ENCODE measurements at places on chromosomes 2 and 18.

DNA sequence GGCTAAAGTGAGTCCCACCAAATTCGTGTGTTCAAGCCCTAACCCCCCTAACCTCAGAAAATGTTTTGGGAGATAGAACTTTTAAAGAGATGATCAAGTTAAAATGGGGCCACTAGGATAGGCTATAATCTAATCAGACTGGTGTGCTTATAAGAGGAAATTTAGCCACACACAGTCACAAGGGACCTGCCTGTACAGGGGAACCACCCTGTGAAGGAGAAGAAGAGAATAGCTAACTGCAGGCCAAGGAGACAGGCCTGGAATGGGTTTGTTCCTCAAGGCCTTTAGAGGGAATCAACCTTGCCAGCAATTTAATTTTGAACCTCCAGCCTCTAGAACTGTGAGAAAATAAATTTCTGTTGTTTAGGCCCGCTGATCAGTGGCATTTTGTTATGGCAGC, 36.0 kb upstream of the TANK start:
- no peak for DNase-seq

DNA sequence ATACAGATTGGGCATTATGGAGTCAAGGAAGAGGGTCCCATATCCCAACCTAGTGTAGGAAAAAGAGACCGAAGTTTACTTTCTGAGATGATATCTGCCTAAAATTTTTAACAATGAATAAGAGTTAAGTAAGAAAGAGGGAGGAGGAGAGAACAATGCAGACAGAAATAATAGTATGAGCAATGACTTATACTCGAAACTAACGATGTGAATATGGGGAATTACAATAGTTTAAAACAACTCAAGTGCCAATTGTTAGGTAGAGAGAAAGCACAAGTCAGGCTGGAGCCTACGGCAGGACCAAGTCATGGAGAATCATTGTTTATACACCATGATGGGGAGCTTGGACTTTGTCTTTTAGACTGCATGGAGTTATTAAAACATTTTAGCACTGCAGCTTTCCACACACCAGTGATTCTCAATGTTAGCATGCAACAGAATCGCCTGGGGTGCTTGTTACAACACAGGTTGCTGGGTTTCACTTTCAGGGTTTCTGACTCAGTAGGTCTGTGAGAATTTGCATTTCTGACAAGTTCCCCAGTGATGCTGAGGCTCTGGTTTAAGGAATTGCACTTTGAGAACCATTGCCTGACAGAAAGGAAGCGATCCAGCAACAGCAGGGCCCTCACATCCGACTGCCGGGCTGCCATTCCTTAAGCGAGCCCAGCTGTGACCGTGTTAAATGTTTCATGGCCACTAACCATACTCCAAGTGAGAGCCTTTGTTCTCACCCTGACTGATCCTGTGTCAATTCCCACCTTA, 511.2 kb downstream of the DCDC2C start:
- DNase-seq, result no peak

- no peak for DNase-seq
These were observed 251.0 kb upstream of the RAB12 start for GRCh38 chr18:8358033-8358765.

DNA sequence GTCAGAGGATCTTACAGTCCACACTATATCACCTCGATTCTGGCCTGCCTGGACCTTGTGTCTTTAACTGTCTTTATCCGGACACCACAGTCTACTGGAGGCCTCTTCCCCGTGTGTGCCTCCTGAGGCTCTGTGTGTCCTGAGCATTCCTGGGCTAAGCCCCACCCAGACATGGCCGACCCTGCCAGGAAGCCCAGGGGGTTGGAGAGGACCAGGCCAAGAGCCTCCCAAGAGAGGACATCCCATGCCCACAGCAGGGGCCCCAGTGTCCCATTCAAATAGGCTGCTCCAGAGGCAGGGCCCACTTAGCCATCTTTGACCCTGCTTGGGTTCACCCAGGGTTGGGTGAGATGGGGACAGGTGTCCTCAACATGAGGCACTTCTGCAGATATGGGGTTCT, 84.7 kb upstream of the OTOS start:
- DNase-seq, result no peak

DNA sequence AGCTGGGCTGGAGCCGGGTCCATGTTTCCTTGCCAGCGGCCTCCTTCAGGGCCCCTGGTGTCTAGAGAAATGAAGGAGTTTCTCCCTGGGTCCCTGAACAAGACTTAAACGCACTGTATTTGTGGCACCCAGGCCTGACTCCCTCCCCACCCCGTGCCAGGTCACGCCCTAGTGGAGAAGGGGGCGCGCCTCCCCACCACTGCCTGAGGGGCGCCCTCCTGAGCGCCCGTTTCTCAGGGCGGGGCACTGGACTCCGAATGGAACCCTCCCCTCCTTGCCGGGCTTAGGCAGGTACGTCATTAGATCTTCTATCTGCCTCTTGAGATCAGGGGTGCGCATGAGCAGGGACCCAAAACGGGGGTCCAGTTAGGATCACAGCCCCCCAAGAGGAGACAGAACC, 16.3 kb downstream of the ODC1 start:
- no peak for DNase-seq

GRCh38 chr2:240567872-240568677, at the start of gene RNPEPL1:
TSS of gene RNPEPL1 (plus strand) at chr2:240568484. CDS start at chr2:240568587, 103 bp downstream.
- DNase-seq, result no peak

GRCh38 chr18:40233931-40234616, 1721.0 kb upstream of the PIK3C3 start:
- no peak for DNase-seq

DNA sequence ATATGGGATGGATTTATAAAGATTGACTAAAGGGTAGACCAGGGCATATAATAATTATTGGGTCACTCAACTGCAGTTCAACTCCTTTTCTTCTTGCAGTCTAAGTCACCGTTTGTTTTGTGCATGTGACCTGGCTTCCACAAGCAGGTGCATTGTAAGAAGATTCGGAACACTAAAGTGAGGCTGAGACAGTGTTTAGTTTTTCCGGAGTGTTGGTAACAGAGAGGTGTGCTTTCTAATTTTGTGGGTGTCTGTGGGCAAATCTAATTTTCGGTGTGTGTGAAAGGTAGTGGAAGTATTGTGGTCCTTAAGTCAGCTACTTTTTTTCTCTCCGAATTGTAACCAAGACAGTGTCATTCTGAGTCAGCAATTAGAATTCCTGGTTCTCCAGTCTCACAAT, 184.5 kb downstream of the CDH19 start:
- DNase-seq, result no peak

DNA sequence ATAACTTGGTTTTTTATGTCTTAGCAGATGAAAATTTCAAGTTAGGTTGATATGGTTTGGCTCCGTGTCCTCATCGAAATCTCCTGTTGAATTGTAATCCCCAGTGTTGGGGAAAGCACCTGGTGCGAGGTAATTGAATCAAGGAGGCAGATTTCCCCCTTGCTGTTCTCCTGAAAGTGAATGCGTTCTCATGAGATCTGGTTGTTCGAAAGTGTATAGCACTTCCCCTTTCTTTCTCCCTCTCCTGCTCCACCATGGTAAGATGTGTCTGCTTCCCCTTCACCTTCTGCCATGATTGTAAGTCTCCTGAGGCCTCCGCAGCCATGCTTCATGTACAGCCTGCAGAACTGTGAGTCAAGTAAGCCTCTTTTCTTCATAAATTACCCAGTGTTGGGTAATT, 242.1 kb upstream of the TNP1 start:
- DNase-seq, result no peak

DNA sequence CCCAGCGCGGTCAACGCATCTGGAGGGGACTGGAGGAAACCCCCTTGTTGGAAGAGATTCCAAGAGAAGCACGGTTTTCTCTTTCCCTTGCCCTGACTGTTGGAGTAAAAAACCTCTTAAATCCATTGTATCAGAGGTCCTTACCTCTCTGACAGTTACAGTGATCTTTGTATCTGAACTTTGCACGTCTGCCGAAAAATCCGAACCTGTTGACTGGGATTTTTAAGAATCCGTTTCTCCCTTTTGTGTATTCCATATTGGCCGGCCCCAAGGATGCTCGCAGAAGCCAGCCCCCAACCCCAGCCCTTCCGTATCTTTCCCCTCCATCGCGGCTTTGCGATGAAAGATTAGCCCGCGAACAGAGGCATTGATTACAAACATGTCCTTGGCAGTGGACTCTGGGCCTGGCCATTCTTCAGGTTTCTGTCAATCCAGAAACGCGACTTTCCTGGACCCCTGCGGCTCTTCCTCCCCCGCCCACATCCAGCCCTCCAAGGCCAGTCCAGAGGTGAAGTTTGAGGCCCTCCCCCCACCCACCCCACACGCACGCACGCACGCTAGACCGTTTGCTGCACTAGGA, 4.6 kb upstream of the DLX1 start:
- DNase-seq, result no peak

DNA sequence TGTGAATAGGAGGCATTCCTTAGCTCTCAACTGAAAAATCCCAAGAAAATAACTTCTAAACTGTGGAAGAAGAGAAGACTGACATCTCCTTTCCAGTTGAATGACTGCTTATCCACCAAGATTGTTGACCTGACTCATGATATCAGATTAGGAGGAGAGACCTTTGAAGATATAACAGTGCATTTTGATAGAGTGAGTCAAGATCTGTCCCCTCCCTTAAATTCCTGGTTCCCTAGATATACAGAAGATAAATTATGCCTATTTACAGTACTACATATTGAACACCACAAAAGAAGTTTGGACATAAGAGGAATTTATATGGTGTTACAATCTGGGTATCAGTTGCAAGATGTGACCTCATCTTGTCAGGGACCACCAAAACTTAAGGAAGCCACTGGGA, 285.3 kb upstream of the ZSWIM2 start:
- DNase-seq, result no peak

- no peak for DNase-seq
These were observed 32.4 kb upstream of the CASP10 start for GRCh38 chr2:201150454-201151020.

DNA sequence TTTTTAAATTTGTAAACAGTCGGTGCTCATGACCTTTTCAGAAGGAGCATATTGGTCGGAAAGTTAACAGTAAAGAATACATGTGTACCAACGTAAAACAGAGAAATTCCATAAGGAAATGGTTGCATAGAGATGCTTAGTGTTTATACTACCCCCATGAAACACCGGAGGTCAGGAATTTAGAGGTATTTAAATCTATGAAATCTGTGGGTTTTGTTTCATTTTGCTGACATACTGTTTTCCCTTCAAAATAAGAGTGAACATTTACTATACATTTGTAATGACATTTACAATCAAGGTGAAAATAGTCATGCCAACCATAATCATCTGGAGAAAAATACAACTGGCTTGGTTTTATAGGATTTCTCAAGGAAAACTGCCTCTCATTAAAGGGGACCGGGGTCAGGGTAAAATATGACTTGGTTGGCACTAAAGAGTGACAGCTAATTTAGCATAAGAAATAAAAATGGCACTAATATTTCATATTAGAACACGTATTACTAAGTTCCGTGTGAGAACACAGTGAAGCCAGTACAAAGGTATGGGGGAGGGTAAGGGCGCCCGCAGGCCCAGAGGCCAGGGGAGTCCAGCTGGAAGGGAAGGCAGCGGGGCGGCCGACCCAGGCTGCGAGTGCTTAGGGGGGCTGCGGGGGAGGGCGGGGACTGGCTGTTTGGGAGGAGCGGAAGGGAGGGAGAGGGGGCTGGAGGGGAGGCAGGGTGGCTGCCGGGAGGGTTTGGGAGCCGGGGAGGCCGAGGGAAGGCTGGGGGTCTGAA, 1.1 kb upstream of the RNU4ATAC start:
- peak; percentile 44 for DNase-seq

- no peak for DNase-seq
These were observed 4.3 kb downstream of the ITPRIPL1 start for GRCh38 chr2:96329456-96329855.

GRCh38 chr2:108268001-108268400, 20.7 kb upstream of the SULT1C2 start:
- peak; percentile 30 for DNase-seq

- no peak for DNase-seq
These were observed 70.0 kb upstream of the KCNH7 start for GRCh38 chr2:162908567-162908966.

DNA sequence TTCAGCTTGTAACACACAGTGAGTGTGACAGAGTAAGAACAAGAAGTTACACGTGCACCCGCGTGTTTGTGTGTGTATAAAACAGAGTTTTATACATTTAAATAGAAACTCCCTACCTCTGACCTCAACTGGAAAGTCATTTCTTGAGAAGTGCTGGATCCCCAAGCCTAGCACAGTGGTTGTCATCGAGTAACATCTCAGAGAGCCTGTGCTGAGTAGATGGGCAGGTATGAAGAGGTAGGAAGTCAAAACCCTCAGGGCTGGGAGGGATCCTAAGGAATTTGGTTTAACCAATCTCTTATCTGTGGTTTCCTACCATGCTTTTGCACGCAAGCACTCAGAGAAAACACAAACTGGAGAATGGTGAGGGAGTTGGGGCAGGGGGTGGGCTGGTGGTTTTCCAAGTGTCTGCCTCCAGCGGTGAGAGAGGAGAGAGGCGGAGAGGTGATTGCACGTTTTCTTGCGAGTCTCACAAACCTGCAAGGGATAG, 9.2 kb downstream of the ACOXL start:
- peak; percentile 47 for DNase-seq

DNA sequence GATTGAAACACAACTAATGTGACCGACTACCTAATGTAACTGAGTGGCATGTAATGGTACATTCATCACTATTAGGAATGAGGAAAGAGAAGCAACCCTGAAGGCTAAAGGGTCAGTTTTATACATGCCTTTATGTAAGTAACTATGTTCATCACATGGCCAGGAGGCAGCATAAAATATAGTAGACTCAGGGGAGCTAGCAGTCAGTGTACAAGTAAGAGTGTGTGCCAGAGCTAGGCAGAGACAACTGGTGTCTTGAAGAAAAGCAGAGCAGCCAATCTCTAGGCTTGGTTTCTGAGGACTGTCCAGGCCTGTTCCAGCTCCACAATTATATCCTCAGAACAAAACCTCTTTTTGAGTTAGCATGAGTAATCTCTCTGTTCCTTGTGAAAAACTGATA, 18.1 kb downstream of the SMAD2 start:
- no peak for DNase-seq

DNA sequence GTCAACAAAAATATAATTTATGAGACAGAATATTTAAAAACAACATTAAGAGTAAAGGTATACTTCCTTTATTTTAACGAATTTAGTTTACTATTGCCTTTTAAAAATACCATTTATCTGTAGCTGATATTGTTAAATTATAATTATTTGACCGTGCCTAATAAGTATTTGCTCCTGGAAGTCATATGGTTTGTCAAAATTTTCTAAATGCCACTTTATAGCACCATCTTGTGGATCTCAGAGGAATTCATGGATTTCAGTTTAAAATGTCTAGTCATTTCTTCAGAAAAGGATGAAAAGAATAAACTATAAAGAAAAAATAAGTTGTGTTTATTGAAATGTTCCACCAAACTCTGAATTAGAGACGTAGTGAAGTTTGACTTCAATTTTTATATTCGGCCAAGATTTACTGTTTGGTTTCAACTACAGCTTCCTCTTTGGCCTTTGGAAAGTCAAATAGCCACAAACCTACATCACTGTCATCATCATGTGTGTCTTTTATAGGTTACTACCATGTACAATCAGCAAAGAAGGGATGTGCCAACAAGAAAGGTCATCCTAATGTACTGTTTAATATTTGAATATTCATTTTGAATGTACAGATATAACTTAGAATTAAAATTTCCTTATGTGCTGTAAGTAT, 10.3 kb upstream of the FTCDNL1 start:
- no peak for DNase-seq

Data from RWPE1 (cell line).